Hair follicular keratinocyte (primary cell): ENCODE measurements at places on chromosomes 2 and 18. TPM values are rescaled to one million over a fixed set of nuclear protein-coding genes. Genes with fewer than 3 reads are reported as not detected.

DNAH6 gene
- total RNA-seq = under 0.01 and 0.04 TPM in 2 replicates

DSC2 gene
- 13.2 and 19.4 TPM in 2 replicates for total RNA-seq

PRSS56 gene
- not detected in 2 replicates for total RNA-seq

MOCOS gene
- 7.9 and 9.1 TPM in 2 replicates for total RNA-seq

CDH2 gene
- 0.08 TPM in 1 of 2 replicates, not detected in the other for total RNA-seq

POTEE gene
- total RNA-seq = not detected in 2 replicates

CD8B2 gene
- not detected in 2 replicates for total RNA-seq

RAB17 gene
- 2.7 and 4.8 TPM in 2 replicates for total RNA-seq

ARL4C gene
- total RNA-seq = 58.9 and 66.8 TPM in 2 replicates

MALL gene
- 17.4 and 62.2 TPM in 2 replicates for total RNA-seq

CIDEA gene
- total RNA-seq = 3.9 and 6.5 TPM in 2 replicates

TDRD15 gene
- total RNA-seq = not detected in 2 replicates

MYOM1 gene
- total RNA-seq = 0.04 and 0.08 TPM in 2 replicates

DDX18 gene
- 38.6 and 51.7 TPM in 2 replicates for total RNA-seq

CHRNA1 gene
- not detected in 2 replicates for total RNA-seq

GPR39 gene
- total RNA-seq = 5.5 and 7.3 TPM in 2 replicates

PKDCC gene
- not detected in 2 replicates for total RNA-seq

RELCH gene
- total RNA-seq = 6.4 and 14.2 TPM in 2 replicates

MFSD2B gene
- total RNA-seq = not detected in 2 replicates

CFAP53 gene
- total RNA-seq = 0.04 and 0.86 TPM in 2 replicates

SOS1 gene
- 7.7 and 20.0 TPM in 2 replicates for total RNA-seq

SERPINB10 gene
- total RNA-seq = 0.08 TPM in 1 of 2 replicates, not detected in the other

RGPD3 gene
- total RNA-seq = 0.08 and 0.16 TPM in 2 replicates

CCDC178 gene
- total RNA-seq = not detected in 2 replicates

XDH gene
- total RNA-seq = 33.5 and 87.8 TPM in 2 replicates

SP9 gene
- total RNA-seq = not detected in 2 replicates

EMILIN1 gene
- total RNA-seq = 4.0 and 4.5 TPM in 2 replicates

IL1R2 gene
- total RNA-seq = 12.9 and 33.0 TPM in 2 replicates

HOXD10 gene
- total RNA-seq = not detected in 2 replicates

IL36RN gene
- 0.15 and 1.0 TPM in 2 replicates for total RNA-seq

COBLL1 gene
- total RNA-seq = 14.0 and 16.5 TPM in 2 replicates

NT5C1B gene
- total RNA-seq = not detected in 2 replicates

C2orf80 gene
- total RNA-seq = not detected in 2 replicates

MRO gene
- total RNA-seq = not detected in 2 replicates

DLX1 gene
- 1.7 and 1.8 TPM in 2 replicates for total RNA-seq

RAB6C gene
- total RNA-seq = not detected in 2 replicates

ZFP36L2 gene
- total RNA-seq = 54.2 and 67.8 TPM in 2 replicates

RAPH1 gene
- total RNA-seq = 13.0 and 20.0 TPM in 2 replicates

FTCDNL1 gene
- total RNA-seq = 0.08 and 0.57 TPM in 2 replicates

DYSF gene
- total RNA-seq = 0.57 and 1.3 TPM in 2 replicates

SCLY gene
- total RNA-seq = 15.6 and 25.8 TPM in 2 replicates

TRABD2A gene
- total RNA-seq = 0.87 and 5.7 TPM in 2 replicates

SKOR2 gene
- total RNA-seq = not detected in 2 replicates

MC2R gene
- not detected in 2 replicates for total RNA-seq

AOX1 gene
- 17.5 and 21.3 TPM in 2 replicates for total RNA-seq

ACMSD gene
- not detected in 2 replicates for total RNA-seq

SAP130 gene
- total RNA-seq = 7.1 and 9.7 TPM in 2 replicates

RGPD4 gene
- total RNA-seq = not detected in 2 replicates

MTIF2 gene
- 41.2 and 44.2 TPM in 2 replicates for total RNA-seq

CD207 gene
- not detected in 2 replicates for total RNA-seq

PLB1 gene
- total RNA-seq = 1.3 and 1.4 TPM in 2 replicates

SCYGR4 gene
- total RNA-seq = not detected in 2 replicates

IL1F10 gene
- 0.08 and 1.3 TPM in 2 replicates for total RNA-seq

SESTD1 gene
- total RNA-seq = 7.3 and 15.3 TPM in 2 replicates

MAP4K3 gene
- total RNA-seq = 9.6 and 19.5 TPM in 2 replicates

SPDYA gene
- not detected in 2 replicates for total RNA-seq

GPR35 gene
- not detected in 2 replicates for total RNA-seq

BMP10 gene
- not detected in 2 replicates for total RNA-seq

CCDC121 gene
- 0.84 and 1.0 TPM in 2 replicates for total RNA-seq
